ENCODE measurements at places on chromosomes 4 and X.

DNA sequence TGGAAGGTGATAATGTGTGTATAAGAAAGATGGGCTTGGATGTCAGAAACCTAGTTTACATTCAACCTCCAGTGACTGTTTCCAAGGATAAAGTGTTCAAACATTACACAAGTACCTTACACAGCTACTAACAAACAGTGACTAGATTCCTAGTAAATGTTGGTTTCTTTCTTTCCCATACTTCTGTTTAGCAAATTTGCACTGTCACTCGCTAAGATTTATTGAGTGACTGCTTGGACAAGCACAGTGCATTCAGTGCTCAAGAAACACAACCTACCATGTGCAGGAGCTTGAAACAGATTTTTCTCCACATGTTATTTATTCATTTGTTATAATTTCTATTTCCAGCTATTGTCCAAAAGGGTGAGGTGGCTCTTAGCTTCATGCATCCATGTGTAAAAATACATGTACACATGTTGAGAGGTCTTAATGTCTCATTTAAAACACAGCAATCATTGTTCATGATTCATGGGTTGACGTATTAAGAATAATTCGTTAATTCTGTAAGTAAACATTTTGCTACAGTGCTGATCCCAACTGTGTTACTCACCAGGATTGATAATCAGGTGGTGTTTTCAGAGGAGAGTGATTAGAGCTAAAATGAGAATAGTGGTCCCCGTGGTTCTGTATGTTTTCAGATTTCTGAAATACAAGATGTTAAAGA lies 153.0 kb downstream of the DCLK2 start:
- DNase-seq, result no peak

DNA sequence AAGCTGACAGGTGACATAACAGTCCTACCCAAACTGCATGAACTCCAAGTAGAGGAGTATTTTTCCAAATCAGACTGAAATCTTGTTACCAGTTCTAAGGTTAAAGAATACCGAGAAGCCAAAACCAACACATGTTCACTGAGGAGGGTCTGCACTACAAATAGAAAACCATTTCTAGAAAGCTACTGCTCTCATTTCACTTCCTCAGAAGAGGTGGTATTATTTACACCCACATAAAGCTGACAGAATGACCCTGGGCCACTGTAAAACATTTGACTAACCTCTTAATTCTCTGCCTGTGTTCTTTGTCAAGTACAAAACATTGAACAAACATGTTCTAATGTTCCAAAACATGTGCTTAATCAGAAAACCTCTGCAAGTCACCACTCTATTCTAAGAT lies 95.8 kb downstream of the IQCM start:
- no peak for DNase-seq

GRCh38 chr4:88753658-88754571 lies 56.3 kb upstream of the NAP1L5 start:
- no peak for DNase-seq

DNA sequence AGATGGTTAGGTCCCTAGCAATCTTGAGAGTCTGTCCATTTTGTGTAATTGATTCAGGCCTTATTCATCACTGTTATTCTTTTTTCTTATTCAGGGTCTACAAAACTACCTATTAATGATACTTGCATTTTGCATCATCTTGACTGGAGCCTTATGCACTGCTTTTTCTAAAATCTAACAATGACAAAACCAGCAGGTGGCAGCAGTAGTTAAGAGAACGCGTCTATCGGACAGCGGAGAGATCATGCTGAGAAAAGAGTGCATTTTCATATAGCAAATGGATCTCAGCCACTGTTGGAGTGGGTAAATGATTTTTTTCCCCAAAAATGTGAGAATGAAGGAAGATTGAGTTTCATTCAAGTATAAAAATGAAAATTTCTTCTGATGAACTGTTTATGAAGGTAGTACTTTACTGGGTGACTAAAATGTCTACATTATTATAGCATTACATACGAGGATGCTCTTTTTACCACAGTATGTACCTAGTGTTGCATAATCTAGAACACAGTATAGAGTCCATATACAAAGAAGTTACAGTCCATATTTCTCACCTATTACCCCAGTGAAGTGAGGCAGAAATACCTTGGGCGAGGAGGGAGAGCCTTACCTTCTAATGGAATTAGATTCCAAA lies 43.2 kb downstream of the TMEM144 start:
- DNase-seq, result peak; percentile 53

DNA sequence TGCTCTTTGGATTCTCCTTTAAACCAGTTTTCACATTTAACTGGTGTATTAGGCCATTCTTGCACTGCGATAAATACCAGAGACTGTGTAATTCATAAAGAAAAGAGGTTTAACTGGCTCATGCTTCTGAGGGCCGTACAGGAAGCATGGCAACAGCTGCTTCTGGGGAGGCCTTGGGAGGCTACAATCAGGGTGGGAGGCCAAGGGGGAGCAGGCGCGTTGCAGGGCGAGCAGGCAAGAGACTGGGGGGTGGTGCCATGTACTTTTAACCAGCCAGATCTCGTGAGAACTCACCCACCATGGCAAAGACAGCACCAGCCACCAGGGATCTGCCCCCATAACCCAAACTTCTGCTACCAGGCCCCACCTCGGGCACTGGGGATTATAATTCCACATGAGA lies 38.1 kb downstream of the RNF212 start:
- peak; percentile 66 for DNase-seq

GRCh38 chrX:103651151-103651773 lies 22.5 kb downstream of the TCEAL1 start:
- no peak for DNase-seq

- DNase-seq, result peak; percentile 93
These were observed 4.3 kb downstream of the BLOC1S4 start for GRCh38 chr4:6720202-6720699.

DNA sequence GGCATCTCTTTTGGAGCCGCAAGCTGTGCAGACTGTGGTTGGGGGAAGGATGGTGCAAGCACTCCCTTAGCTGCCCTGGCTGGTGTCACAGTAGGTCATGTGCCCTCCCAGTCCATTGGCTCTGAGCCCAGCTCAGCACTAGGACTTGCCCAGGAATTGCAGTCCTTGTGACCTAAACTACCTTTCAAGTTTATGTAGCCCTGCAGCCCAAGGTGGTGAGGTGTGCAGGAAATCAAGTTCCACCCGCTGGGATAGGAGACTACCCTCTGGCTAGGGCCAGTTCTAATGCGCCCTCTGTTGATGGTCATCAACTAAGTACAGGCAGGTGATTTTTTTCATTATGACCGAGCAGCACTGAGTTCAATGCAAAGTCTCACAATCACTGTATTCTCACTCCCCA lies 335.2 kb downstream of the UBE2NL start:
- no peak for DNase-seq

DNA sequence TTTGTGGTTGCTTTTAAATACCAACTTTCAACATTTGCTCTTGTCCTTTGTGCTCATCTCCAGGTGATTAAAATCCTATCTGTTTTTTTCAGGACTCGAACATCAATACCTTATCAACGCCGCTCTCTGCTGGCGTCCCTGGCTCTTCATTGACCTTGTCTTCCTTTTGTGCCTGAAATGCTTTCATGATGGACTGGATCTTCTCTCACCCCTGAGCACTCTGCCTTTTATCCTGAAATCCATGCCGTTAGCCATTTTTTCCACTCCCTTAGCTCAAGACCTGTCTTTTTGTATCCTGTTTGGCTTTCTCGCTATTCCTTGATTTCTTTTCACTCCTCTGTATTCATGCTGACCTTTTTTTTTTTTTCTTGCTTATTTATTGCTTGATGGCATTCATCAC lies 549.5 kb upstream of the CPEB2 start:
- DNase-seq, result no peak

DNA sequence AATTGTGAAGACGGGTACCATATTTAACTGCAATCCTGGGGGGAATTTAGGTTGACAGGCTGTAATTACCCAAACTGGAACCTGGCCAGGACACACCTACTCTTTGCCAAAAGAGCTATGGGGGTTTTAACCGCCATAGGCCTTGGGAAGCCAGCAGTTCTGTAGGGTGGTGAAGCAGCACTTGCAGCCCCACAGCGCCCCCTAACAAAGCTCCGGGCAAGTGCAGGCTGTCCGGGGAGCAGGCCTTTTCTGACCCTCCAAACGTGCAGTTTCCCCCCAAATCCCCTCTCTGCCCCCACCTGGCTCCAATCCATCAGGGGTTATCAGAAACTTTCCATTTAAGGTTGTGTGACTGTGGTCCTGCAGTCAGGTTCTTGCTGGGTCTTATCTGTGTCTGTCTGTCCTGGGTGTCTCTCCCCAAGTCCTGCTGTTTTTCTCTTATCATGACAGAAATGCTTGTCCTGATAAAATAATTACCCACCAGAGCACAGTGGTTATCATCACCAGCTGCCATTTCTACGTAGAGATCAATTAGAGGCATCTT lies 350.9 kb downstream of the MID1IP1 start:
- peak; percentile 71 for DNase-seq

DNA sequence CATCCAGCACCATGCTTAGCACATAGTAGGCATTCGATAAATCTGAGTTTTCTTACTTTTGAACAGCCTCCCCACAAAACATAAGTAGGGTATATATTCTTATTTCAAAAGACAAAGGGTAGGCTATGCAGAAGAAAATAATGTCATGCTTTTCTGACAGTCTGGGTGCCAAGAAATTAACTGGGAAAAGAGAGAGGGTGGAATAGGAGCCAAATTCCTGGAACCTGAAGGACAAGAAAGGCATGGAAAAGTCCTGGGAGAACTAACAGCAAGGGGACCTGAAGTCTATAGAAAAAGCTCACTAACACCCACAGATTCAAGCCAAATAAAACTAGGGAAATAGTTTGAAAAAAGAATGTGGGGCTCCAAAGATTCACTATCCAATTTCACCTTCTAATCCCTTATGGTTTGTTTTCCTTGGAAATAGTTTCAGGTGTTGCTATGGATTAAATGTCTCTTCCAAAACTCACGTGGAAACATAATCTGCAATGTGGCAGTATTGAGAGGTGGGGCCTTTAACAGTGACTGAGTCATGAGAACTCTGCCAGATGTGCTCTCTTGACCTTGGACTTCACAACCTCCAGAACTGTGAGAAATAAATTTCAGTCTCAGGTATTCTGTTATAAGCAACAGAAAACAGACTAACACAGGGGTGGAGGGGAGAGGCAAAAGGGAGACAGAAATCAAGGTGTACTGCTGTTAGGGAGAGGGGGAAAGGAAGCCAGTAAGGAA lies 173.3 kb upstream of the ARHGEF9 start:
- DNase-seq, result no peak

- DNase-seq, result no peak
These were observed 274.5 kb upstream of the FMR1 start for GRCh38 chrX:147637190-147637589.

- no peak for DNase-seq
These were observed 4.1 kb downstream of the DCK start for GRCh38 chr4:70997546-70997945.

DNA sequence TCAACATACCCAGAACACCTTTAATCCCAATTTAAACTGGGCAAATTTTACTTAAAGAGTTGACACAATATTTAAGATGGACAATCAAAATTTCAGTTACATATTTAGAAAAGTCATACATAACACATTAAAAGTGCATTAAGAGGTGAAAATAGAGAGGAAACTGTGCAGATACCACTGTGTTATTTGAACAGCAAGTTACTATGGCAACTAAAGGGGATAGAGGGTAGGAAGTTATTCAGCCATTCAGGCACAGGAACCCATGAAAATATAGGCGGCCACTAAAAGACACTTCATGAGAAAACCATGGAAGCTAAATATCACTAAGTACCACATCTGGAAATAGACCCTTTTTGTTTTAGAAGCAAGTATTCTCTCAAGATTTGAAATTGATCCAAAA lies 75.1 kb downstream of the PDGFC start:
- DNase-seq, result no peak

DNA sequence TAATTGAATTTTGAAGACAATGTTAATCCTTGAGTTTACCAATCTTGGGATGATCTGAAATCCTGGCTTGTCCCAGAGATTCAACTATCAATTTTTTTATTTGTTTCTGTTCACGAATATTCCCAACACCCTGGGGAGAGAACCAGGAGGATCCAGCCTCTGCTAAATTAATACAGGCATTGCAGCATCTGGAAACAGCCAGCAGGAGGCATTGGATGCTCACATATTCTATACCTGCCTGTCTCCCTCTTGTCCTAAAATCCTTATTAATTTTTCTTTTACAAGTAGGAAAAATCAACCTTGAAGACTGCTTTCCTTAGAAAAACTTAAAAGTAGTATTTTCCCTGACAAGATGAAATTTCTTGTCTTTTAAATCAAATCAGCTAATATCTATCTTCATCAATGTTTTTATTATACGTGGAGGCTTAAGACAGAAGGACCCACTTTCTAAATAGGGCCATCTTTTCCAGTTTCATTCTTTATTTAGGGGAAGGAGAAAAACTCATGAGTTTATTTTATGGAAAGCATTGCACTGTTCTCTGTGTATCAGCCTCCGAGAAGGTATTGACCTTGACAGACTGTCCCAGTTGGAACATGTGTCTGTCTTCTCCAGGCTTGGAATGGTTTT lies 102.4 kb downstream of the CLNK start:
- DNase-seq, result peak; percentile 17

GRCh38 chr4:677431-678293 lies 3.3 kb downstream of the MYL5 start:
- DNase-seq, result peak; percentile 84

GRCh38 chr4:147940171-147940570 lies 208.3 kb downstream of the ARHGAP10 start:
- no peak for DNase-seq

DNA sequence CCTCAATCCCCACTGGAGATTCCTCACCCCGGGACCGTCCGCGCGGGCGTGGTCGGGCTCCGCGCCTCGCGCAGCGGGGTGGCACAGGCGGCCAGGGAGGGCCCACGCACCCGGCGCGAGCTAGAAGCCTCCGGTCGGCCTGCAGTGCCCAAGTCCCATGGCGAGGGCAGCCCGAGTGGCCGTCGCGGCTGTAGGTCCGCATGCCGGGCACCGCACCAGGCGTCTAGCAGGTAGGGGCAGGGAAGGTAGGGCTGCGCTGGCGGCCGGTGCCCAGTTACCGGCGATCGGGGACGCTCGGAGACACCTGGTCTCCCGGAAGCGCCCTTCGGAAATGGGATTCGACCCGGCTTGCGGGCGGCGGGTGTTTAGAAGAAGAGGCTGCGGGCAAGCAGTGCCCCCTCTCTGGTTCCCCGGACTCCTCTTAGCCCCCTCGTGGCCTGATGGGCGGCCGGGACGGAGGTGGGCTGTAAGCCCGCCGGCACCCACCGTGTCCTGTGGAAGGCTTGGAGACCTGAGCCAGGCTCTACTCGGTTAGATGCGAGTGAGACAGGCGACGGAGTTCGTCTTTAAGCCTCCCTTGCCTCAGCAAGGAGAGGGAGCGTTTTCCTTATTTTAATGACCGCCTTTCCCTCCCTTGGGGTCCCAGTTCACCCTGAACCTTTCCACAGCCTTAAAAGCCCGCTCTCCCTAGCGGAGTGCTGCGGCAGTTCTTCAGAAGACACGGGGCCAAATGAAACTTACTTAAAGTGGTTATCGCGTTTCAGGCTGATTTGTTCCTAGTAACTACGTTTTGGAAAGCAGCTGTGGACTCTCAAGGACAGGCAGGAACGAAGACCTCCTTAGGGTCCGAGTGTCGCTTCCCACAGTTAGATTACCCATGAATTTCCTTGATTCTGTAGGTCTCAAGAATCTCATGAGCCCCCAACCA lies 821 bp downstream of the SLITRK2 start:
- DNase-seq, result no peak

Measured in SJCRH30 (cell line).